ENCODE measurements at places on chromosomes 11 and 22.

DNA sequence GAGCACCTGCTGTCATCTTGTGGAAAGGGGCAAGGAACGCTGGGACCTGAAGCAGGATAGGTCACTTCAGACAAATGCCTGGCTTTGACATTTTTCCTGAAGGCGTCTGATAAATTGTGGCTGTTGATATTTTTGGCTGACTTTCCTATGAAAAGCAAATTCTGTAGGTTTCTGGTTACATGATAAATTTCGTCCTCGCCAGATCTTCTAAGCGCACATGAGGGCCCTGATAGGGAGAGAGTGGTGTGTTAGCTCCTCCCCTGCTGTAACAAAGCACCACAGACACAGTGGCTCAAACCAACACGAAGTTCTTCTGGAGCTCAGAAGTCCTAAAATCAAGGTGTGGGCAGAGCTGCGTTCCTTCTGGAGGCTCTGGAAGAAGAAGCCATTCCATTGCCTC lies 19.6 kb downstream of the APOL4 start:
- DNase-seq: no peak

DNA sequence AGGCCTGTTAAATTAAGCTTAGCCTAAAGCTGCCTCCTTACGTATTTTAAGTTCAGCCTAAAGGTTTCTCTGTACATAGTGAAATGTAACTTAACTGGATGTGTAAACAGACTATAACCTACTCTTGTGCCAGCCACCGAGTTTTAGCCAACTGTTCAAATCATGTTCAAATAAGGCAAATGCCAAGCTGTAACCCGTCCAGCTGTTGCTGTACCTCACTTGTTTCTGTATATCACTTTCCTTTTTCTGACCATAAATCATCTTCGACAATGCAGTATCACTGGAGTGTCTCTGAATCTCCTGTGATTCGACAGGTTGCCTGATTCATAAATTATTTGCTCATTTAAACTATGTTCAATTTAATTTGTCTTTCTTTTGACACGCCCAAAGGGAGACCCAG lies 4.0 kb upstream of the PLAAT5 start:
- DNase-seq: no peak

DNA sequence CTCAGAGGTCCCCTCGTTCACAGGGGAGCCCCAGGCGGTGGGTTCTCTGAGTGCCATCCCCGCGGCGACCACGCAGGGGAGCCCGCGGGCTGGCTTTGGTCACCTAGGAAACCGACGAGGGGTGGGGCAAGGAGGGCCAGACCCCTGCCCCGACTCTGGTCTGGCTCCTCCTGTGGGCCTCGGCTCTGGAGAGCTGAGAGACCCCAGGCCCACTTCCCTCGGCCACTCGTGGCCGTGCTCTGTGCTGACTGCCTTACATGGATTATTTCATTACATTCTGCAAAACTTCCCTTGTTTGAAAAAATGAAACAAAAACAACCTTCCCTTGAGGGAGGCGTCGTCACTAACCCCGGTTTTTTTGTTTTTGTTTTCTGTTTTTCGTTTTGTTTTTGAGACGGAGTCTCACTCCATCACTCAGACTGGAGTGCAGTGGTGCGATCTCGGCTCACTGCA lies 15.1 kb upstream of the CYTH4 start:
- DNase-seq: no peak

GRCh38 chr11:115993590-115993989 lies 489.4 kb upstream of the CADM1 start:
- DNase-seq: no peak

DNA sequence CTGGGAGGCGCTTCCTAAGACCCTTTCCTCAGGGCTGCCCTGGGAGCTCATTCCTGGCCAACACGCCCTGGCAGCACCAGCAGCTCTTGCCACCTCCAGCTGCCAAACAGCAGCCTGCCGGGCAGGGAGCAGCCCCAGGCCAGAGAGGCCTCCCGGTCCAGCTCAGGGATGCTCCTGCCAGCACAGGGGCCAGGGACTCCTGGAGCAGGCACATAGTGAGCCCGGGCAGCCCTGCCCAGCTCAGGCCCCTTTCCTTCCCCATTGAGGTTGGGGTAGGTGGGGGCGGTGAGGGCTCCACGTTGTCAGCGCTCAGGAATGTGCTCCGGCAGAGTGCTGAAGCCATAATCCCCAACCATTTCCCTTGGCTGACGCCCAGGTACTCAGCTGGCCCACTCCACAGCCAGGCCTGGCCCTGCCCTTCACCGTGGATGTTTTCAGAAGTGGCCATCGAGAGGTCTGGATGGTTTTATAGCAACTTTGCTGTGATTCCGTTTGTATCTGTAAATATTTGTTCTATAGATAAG lies 7.6 kb downstream of the SLC39A13 start:
- DNase-seq: no peak
